Pancreas (tissue), 10 donors: ENCODE measurements at places on chromosomes 16 and 17. TPM values are rescaled to one million over a fixed set of nuclear protein-coding genes. Genes with fewer than 3 reads are reported as not detected.

GAS7 gene
- 10.8 TPM for total RNA-seq

GALK1 gene
- total RNA-seq: 19.6 TPM

CASKIN1 gene
- total RNA-seq: 0.78 TPM

EVI2B gene
- total RNA-seq: 2.2 TPM

C17orf100 gene
- total RNA-seq: 2.4 TPM

GNG13 gene
- total RNA-seq: not detected

- no peaks in the 10 kb centered on the region for H3K27me3 ChIP-seq
- DNase-seq: no peak
- H3K27ac ChIP-seq: no peak overlapping the region
- peaks cover 2% of the 10 kb centered on the region for H3K4me1 ChIP-seq
- H3K4me3 ChIP-seq: no peak overlapping the region
Measured at GRCh38 chr16:29903590-29903989, 3.3 kb downstream of the ASPHD1 start.

GRCh38 chr16:67934306-67935100 lies 2.1 kb downstream of the PSMB10 start:
- peaks cover 4% of the 10 kb centered on the region for H3K4me1 ChIP-seq
- H3K36me3 ChIP-seq: no peaks in the 10 kb centered on the region

GRCh38 chr17:32490101-32490482 lies 3.3 kb downstream of the CDK5R1 start:
- H3K4me3 ChIP-seq: no peak overlapping the region
- H3K36me3 ChIP-seq: no peaks in the 10 kb centered on the region

GRCh38 chr16:13542284-13542683 lies 377.7 kb upstream of the ERCC4 start:
- H3K27ac ChIP-seq: no peak overlapping the region
- no peak for DNase-seq

DNA sequence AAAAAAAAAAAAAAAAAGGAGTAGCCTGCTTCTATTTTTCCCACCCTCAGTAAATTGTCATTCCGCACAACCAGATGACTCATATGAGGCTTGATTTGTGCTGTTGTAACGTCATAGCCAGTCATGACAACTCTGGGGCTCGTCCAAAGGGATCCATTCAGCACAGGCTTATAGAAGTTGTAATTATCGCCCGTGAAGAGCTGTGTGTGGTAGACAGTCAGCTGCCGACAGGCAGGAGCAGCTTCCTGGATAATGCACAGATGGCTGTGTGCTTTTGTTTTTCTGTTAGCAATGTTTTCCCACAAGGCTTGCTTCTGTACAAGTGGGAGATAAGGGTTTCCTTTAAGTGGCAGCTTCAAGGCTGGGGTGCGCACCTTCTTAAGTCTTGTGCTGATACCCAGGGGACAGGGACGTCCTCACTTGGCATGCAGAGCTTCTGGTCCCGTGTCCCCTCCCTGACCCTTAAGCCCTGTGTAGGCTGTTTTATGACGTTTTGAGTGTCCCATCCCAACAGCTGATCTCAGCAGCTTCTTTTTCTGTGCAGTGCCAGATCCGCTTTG lies 26.0 kb downstream of the SNX29 start:
- H3K36me3 ChIP-seq: no peaks in the 10 kb centered on the region
- no peak for DNase-seq
- H3K4me1 ChIP-seq: no peaks in the 10 kb centered on the region
- H3K4me3 ChIP-seq: no peak overlapping the region

DNA sequence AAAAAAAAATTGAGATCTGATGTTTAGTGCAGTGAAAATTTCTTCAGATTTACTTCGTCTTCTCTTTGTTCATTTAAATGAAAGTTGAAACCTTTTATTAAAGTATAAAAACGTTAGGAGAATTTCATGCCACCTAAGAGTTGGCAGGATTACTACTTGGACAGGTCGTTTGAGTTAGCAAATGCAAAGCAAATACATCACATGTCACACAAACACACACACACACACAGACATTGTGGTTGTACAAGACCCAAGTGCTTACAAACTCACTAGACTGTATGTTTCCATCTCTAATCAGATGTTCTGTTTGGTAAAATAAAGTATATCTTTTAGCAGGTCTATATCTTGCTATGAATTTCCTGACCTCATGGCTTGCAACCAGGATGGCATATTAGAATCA lies 185.6 kb upstream of the COX10 start:
- H3K27me3 ChIP-seq: no peaks in the 10 kb centered on the region
- no peak for DNase-seq
- no peak overlapping the region for H3K4me3 ChIP-seq
- H3K36me3 ChIP-seq: no peaks in the 10 kb centered on the region

DNA sequence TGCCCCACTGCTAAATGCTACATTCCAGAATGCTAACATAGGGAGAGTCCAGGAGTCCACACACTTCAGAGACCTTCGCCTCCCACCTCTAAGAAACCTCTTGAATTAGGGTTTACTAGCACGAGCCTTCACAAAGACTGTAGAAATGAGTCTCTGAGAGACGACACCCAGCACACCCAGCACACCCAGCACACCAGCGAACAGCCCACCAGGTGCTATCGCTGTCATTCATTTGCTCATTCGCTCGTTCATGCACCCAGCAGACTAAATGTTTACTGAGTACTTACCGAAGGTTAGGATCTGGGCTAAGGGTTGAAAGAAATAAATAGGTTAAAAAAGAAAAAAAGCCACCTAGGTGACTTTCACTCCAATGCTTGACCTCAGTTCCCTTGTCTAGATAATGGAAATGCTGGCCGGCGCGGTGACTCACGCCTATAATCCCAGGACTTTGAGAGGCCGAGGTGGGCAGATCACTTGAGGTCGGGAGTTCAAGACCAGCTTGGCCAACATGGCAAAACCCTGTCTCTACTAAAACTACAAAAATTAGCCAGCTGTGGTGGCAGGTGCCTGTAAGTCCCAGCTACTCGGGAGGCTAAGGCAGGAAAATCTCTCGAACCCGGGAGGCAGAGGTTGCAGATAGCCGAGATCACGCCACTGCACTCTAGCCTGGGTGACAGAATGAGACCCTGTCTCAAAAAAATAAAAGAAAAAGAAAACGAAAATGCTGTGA lies 100.8 kb downstream of the ADCY9 start:
- H3K27ac ChIP-seq: peak overlapping the region; percentile 44
- H3K27me3 ChIP-seq: no peaks in the 10 kb centered on the region
- H3K36me3 ChIP-seq: no peaks in the 10 kb centered on the region
- H3K4me3 ChIP-seq: no peak overlapping the region

- DNase-seq: no peak
- no peak overlapping the region for H3K27ac ChIP-seq
- H3K36me3 ChIP-seq: no peaks in the 10 kb centered on the region
- peaks cover 5% of the 10 kb centered on the region for H3K27me3 ChIP-seq
- no peaks in the 10 kb centered on the region for H3K4me1 ChIP-seq
Measured at GRCh38 chr17:4587803-4588202, 3.5 kb downstream of the SMTNL2 start.

DNA sequence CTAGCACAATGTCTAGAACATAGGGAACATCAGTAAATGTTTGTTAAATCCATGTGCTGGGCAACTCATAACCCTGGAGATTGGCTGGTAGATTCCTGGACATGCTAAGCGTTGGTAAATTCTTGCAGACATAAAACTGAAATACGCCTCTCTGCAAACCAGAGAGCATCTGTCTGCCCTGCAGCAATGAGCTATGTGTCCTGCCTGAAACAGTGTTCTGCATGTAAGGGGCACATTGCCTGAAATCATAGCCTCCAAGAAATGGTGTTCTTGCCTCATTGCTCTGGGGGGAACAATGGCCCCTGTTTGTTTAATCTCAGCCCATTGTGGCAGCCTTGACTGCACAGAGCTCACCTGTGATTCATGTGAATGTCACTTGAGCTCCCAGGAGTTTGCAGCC lies 113.5 kb upstream of the CCL2 start:
- H3K27me3 ChIP-seq: no peaks in the 10 kb centered on the region
- DNase-seq: no peak
- H3K4me3 ChIP-seq: no peak overlapping the region
- no peaks in the 10 kb centered on the region for H3K4me1 ChIP-seq
- H3K36me3 ChIP-seq: no peaks in the 10 kb centered on the region
- no peak overlapping the region for H3K27ac ChIP-seq

DNA sequence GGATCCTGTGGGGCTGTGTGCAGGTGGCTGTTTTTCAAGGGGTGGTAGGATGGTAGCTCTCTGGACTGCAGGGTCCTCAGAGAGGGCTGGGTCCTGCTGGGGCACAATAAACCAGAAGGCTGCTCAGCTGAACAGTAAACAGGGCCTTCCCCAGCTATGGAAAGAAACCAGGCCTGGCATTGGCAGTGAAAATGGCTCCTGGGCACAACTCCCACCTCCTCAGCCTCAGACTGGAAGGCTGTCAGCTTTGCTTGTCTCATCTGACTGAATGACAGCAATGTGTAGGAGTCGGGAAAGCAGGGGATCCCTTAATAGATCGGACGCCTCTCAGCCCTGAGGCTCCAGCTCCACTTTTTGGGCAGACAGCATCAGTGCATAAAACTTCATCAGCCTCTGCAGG lies 59.8 kb upstream of the NLRP1 start:
- H3K27me3 ChIP-seq: no peaks in the 10 kb centered on the region
- no peak overlapping the region for H3K27ac ChIP-seq
- no peak for DNase-seq
- H3K4me3 ChIP-seq: no peak overlapping the region
- H3K36me3 ChIP-seq: no peaks in the 10 kb centered on the region
- no peaks in the 10 kb centered on the region for H3K4me1 ChIP-seq

DNA sequence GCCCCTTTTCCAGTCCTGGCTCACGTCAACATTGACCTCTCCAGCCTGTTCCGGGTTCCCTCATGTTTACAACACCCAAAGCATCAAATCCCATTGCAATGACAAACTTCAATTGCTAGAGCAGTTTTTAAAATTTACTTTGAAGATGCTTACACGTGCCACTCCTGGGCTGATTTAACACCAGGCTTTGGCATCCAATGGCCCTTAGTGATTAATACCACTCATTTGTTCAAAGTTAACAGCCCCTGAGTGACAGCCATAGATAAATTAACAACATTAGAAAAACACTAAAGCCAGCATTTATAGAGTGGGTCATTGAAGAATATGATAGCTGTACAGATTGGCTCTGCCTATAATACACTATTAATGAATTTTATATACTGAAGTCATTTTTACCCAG lies 135.1 kb downstream of the PMP22 start:
- no peak overlapping the region for H3K27ac ChIP-seq
- H3K4me3 ChIP-seq: no peak overlapping the region
- no peaks in the 10 kb centered on the region for H3K36me3 ChIP-seq

GRCh38 chr16:58025351-58026138 lies at the start of gene MMP15:
Gene MMP15, plus strand, starts transcription at chr16:58025754. Its CDS starts 597 bp downstream, at chr16:58026351.
- peak within 1 kb of the TSS; percentile 82 for H3K4me3 ChIP-seq
- H3K27ac ChIP-seq: peak within 1 kb of the TSS; percentile 82
- no peaks in the 10 kb centered on the region for H3K27me3 ChIP-seq
- peak; percentile 93 for DNase-seq
- H3K36me3 ChIP-seq: no peaks in the 10 kb centered on the region

DNA sequence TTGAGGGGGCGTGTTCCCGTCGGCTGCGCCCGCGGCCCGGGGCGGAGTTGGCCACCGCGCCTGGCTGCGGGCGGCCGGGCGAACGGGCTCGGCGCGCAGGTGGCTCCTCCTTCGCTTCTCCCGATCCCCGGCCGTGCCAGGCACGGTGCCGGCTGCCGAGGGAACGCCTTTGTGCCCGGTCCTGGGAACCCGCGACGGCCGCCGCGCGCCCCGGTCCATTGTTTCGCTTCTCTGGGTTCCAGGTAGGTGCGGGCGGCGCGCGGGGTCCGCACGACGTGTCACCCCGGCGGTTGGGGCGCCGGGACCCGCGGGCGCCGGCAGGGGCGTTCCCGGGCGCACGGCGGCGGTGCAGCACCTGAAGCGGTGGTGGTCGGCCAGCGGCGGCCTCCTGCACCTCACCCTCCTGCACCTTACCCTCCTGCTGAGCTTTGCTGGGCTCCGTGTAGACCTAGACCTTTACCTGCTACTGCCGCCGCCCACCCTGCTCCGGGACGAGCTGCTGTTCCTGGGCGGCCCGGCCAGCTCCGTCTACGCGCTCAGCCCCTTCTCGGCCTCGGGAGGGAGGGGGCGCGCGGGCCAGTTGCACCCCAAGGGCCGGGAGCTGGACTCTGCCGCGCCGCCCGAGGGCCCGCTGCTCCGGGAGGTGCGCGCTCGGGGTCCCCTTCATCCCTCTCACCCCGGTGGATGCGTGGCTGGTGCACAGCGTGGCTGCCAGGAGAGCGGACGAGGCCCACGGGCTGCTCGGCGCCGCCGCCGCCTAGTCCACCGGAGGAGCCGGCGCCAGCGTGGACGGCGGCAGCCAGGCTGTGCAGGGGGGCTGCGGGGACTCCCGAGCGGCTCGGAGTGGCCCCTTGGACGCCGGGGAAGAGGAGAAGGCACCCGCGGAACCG lies 99.9 kb downstream of the EFCAB13 start:
- H3K36me3 ChIP-seq: no peaks in the 10 kb centered on the region
- no peaks in the 10 kb centered on the region for H3K27me3 ChIP-seq
- no peak overlapping the region for H3K27ac ChIP-seq
- DNase-seq: peak; percentile 79

- no peak overlapping the region for H3K4me3 ChIP-seq
- H3K27me3 ChIP-seq: no peaks in the 10 kb centered on the region
- no peaks in the 10 kb centered on the region for H3K36me3 ChIP-seq
- no peak overlapping the region for H3K27ac ChIP-seq
- no peak for DNase-seq
Measured at GRCh38 chr17:34663714-34664113, 84.3 kb downstream of the TMEM132E start.

DNA sequence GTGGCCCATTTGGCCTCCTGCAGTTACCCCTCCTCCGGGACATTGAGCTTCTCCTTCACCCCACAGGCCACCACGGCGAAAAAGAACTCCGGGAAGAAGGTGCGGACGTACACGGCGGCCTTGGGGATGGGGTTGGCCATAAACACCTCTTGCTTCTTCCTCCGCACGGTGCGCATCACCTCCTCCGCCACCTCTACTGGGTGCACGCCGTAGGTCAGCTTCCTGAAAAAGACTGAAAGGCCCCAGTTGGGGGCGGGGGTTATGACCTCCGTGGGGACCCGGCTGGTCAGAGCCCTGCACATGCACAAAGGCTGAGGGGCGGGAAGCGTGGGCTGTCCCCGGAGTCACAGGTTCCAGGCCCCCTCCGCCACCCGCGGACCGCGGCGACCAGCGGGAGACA lies 19.9 kb downstream of the DHRS7C start:
- no peaks in the 10 kb centered on the region for H3K36me3 ChIP-seq
- H3K27me3 ChIP-seq: no peaks in the 10 kb centered on the region
- H3K4me3 ChIP-seq: no peak overlapping the region
- no peak for DNase-seq
- H3K27ac ChIP-seq: no peak overlapping the region

GRCh38 chr16:2190659-2191445 lies 5.6 kb downstream of the CASKIN1 start:
- no peaks in the 10 kb centered on the region for H3K27me3 ChIP-seq
- no peak overlapping the region for H3K4me3 ChIP-seq
- H3K36me3 ChIP-seq: no peaks in the 10 kb centered on the region
- H3K4me1 ChIP-seq: peaks cover 6% of the 10 kb centered on the region
- no peak overlapping the region for H3K27ac ChIP-seq
- DNase-seq: no peak

GRCh38 chr17:63716426-63716825 lies 16.5 kb upstream of the LIMD2 start:
- H3K4me1 ChIP-seq: no peaks in the 10 kb centered on the region
- no peak for DNase-seq
- H3K27me3 ChIP-seq: no peaks in the 10 kb centered on the region
- H3K4me3 ChIP-seq: no peak overlapping the region
- no peak overlapping the region for H3K27ac ChIP-seq
- H3K36me3 ChIP-seq: no peaks in the 10 kb centered on the region

- H3K27ac ChIP-seq: no peak overlapping the region
- DNase-seq: no peak
Measured at GRCh38 chr17:4420692-4421131, 13.0 kb upstream of the SPNS3 start.
